Vagina (tissue), 2 donors: ENCODE measurements at places on chromosomes 5 and 9. TPM values are rescaled to one million over a fixed set of nuclear protein-coding genes. Genes with fewer than 3 reads are reported as not detected.

Gene DEPDC1B
- total RNA-seq = 0.74 TPM

DNA sequence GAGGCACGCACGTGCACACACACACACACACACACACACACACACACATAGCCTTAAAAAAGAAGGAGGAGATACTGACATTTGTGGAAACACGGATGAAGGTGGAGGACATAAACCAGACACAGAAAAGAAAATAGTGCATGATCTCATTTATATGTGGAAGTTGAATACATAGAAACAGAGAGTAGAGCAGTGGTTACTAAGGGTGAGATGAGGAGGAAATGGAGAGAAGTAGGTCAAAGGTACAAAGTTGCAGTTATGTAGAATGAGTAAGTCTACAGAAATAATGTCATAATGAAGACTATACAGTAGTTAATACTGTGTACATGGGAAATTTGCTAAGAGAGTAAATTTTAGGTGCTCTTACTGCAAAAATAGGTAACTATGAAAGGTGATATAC, 412.2 kb upstream of the CDH9 start:
- DNase-seq = no peak

- DNase-seq = no peak
These were observed 189.5 kb downstream of the ADAMTS6 start for GRCh38 chr5:65292196-65292595.

- DNase-seq = no peak
These were observed 24.7 kb downstream of the DNAJA1 start for GRCh38 chr9:33049680-33050361.

DNA sequence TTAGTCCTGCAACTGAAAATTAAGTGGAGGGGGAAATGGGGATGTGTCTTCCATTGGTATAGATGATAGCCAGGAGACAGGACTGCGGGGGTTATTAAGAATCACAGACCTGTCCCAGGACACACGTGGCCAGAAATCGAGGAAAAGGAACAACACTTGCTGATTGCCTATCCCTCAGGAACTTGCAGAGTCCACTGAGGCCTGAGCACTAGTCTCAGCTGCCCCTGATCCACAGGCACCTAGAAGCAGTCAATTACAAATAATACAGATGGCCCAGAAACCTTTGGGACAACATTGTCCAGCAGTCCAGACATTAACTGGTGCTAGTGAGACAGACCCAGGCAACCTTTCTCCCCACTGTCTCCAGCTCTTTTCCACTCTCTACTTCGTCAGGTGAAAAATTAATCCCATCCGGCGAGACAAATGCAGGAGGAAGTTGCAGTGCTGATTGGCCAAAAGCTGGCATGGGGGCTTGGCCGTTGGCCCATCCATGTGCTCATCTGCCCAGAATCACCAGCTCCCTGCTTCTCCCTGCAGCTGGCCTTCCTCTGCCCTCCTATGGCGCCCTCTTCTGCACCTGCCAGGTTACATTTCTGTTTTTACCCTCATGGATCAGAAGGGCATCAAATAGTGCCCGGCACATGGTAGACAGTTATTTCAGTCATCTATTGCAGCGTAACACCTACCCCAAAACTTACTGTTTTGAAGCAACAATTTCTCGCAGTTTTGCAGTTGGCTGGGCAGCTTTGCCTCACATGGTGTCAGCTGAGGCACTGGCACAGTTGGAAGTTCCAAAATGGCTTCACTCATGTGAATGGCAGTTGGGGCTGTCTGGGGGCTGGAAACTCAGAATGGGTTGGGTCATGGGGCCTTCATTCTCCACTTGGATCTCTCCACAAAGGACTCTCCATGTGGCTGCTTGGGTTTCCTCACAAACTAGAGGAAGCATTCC, 3.6 kb upstream of the B4GALT1 start:
- DNase-seq = peak; percentile 83

DNA sequence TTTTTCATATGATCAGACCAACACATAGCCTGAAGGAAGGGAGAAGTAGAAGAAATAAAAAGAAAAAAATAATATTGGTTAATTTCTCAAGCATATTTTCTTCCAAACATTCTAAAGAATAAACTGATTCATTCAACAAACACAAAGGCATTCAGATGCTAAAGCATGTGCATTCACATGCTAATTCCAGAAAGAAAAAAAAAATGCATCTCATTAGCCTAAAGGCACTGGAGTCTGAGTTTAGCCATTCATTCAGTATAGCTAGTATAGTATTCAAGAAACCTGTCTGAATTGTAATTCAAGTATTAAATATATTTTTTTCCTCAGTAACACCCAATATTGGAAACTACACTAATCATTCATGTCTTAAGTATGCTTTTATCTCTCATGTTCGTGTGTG, 61.0 kb upstream of the FER start:
- no peak for DNase-seq

Gene GBGT1
- total RNA-seq = 27.0 TPM

Gene GOLPH3
- total RNA-seq = 78.8 TPM

- no peak for DNase-seq
These were observed 1.5 kb downstream of the NKX2-5 start for GRCh38 chr5:173233347-173234128.

DNA sequence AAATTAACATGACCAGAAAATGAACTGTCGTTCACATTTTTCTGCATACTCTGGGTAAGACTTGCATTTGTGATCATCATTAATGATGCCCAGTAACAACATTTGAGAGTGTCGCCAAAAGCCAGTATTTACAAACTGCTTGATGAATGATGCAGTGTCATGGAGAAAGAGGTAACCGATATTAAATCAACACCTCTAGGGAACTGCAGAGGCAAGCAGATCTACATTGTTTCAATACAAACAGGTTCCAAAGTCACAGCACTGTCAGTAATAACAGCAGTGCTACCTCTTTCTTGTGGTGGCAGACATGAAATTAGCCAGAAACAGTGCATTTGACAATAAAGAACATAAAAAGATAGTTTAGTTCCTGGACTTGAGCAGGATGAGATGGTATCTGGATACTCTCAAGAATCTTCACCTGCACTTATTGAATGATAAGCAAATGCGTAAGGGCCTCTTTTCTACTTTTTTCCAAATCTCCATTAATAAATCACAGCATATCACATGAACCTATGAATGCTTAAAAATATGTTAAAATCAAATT, 456.6 kb downstream of the ARHGEF28 start:
- DNase-seq = no peak

Gene TXNDC8
- total RNA-seq = not detected

DNA sequence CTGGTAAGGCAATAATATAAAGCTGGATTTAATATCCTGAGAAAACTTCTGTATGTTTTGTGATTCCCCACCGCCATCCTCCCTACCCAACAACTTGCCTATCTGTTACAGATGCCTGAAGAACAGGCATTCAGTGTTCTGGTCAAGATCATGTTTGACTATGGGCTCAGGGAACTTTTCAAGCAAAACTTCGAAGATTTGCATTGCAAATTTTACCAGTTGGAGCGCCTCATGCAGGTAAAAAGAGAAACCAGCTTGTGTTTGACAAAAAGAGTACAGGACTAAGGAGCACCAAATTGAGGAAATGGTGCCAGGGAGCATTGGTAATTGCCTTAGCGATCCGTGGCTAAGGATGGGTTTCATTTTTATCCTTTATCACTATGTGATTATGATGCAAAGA, 40.0 kb downstream of the GPR21 start:
- no peak for DNase-seq

Gene CTNND2
- 1.7 TPM for total RNA-seq

GRCh38 chr9:121494192-121494591, 5.5 kb downstream of the GGTA1 start:
- DNase-seq = no peak

Gene NOXA1
- 2.9 TPM for total RNA-seq

DNA sequence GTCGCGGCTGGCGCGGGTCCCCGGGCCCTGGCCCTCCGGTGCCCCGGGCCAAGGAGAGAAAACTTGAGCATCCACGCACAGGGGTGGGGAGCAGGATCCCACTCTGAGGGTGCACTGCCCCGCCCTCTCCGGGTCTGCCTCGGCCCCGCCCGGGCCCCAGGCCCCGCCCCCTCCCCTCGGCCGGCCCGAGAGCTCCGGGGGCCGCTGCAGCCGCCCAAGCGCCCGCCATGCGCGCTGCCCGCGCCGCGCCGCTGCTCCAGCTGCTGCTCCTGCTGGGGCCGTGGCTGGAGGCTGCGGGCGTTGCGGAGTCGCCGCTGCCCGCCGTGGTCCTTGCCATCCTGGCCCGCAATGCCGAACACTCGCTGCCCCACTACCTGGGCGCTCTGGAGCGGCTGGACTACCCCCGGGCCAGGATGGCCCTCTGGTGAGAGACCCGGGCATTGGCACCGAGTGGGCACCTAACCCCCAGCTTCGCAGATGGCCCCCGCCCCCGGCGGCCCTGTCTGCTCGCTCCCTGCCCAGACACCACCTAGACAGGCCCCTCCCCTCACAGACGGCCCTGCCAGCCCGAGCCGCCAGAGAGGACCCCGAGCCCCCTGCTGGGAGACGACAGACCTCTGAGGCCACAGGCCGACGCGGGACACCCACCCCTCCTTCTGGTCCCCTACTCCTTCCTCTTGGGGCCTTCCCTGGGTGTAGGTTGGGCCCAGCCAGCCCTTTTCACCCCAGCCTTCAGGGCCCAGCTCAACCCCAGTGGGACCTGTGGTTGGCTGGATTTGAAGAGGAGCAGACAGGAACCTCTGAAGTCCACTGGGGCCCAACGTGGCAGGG, at the start of gene CERCAM:
Gene CERCAM (plus strand): TSS at position 207 of the 831 bp plus-strand sequence. CDS start 21 bp downstream, at position 228.
- DNase-seq = no peak

DNA sequence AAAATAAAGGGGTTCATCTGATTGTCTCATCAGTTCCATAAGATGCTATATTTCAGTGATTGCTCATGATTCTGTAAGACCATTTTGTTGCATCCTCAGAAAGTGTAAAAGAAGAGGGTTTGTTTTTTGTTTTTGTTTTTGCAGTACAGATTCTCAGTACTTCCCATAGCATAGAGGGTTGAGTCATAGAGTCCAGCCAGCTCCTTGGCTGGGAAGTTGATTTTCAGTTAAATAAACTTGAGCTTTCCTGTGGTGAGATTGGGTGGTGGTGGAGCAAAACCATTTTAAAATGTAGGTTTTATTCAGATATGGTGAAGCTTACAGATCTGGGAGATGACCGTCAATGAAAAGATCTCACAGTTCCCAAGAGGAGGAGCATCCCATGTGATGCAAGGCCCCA, 48.2 kb downstream of the DAPK1 start:
- DNase-seq = no peak

Gene SEMA6A
- 28.7 TPM for total RNA-seq

- DNase-seq = no peak
These were observed 995 bp upstream of the SLC23A1 start for GRCh38 chr5:139383993-139384590.

Gene CAVIN4
- total RNA-seq = 0.49 TPM

GRCh38 chr5:123785162-123786071, 273.4 kb downstream of the CSNK1G3 start:
- no peak for DNase-seq

Gene PAEP
- not detected for total RNA-seq

GRCh38 chr9:127187231-127187956, 65.0 kb upstream of the ANGPTL2 start:
- no peak for DNase-seq

Gene PCDHGA12
- 10.6 TPM for total RNA-seq
